HuH-7 (cell line): ENCODE measurements at places on chromosomes 3 and 15.
A peak's percentile ranks its signal among the peaks of the same experiment; 100 is the strongest.

DNA sequence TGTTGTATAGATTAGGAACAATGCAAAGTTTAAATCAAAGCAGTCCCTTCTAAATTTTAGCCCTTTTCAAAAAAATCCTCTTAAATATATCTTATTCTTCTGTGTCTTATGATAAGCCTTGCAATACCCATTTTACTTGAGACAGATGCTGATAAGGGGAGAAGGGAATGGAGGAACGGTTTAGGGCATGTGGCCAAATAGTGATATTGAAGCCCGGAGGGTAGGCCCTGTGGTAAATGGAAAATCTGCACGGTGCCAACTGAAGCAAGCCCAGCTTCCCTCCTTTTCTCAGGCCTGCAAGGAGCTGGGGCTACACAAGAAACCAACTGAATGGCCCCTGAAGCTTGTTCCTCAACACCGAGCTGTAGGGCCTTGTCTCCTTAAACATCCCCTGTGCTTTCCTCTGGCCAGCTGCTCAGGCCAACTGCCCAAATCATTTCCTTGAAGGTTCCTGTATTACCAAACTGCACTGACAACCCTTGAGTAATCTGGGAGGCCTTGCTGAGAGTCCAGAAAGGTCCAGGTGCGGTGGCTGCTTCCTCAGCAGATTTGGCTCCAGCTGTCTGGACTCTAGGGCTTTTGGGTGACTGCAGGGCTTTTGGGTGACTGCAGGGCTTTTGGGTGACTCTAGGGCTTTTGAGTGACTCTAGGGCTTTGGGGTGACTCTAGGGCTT is 67.2 kb downstream of the NCEH1 start:
- no peak for DNase-seq

- no peak for DNase-seq
These were observed 86.4 kb downstream of the WDR76 start for GRCh38 chr15:43913026-43913780.

GRCh38 chr3:42425736-42426407 is 15.5 kb upstream of the LYZL4 start:
- no peak for DNase-seq

DNA sequence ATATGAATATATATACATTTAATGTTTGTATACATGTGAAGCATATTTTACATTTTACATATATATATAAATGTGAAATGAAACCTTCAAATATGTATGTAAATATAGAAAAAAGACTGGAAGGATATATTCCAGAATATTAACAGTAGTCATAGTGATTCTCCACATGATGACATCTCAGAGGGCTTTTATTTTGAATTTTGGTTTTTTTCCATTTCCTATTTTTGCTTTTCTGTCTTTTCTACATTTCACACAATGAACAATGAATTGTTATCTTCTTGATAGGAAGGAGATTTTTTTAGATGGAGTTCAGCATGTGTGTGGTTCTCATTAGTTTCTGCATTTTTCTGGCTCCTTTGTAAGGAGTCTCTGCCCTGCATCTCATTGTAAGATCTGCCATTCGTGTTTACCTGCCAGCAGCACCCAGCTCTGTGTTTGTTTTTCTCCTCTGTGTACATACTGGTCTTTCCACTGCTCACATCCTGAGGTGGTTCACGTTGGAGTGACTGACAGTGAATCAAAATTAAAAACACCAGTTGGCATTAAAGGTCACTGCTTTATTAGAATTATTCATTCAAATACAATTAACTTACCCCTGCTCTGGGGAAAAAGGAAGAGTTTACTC is 425.3 kb upstream of the MDFIC2 start:
- DNase-seq: peak; percentile 8

DNA sequence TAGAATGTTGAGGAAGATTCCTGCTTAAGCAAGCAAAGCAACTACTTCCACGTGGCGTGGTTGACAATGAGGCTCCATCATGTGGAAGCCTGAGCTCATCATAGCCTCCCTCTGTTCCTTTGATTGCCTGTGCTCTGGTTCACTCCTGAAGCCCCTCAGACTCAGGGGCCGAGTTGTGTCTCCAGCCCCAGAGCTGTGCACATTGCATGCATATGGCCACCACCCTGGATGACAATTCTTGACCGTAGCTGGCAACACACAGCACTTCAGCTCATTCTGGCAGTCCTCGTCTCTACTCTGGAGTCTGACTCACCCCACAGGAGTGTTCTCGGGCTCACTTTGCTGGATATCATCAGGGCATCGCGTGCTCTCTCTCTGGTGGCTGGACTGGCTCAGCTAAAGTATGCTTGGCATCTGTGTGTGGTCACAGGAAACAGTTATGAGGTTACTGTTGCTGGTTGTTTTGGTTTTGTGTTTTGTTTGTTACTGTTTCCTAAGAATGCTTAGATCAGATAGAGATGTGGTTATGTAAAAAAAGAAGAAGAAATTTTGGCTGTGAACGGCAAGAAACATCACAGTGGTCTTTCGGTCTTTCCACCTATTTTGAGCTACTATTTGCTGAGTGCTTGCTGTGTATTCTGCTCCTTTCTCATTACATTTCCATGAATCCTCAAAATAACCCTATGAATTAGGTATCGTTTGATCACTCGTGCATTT is 41.6 kb upstream of the MRPS22 start:
- DNase-seq: no peak

- no peak for DNase-seq
These were observed 66.7 kb downstream of the BOC start for GRCh38 chr3:113277941-113278598.

DNA sequence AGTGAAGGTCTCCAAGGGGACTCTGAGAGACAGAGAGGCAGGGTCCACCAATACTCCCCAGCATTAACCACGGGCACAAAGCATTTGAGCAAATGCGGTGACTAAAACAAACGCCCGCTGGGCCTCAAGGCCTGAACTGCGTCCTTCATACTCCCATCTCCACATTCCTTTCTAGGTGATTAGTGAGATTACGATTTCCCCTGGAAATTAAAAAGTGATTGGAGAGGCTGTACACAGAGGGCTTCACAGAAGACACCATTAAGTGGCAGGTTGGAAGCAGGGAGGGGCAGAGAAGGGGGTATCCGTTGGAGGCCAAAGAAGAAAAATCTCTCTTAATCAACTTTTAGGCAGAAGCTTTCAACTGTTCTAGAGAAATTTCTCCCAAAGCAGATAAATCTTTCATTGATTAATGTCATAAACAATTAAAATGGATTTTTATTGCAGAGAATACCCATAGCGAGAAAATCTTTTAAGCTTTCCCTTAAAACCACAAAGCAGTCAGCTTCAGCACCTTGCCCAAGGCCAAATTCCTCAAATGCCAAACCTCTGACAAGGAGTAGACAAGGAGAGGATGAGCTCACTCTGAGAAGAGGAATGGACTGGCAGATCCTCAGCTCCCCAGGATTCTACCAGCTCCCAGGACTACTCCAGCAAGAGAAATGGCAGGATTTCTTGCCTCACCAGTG is 38.2 kb downstream of the MB21D2 start:
- DNase-seq: peak; percentile 26
